Activated CD8-positive, alpha-beta memory T cell treated with anti-CD3 and anti-CD28 coated beads, Interleukin-2, amount 10 ng/mL, durations not matched to agents 7 days and 5 days (primary cell): ENCODE measurements at places on chromosomes 16 and 17.

GRCh38 chr17:68324114-68324513 lies 32.8 kb downstream of the ARSG start:
- DNase-seq: no peak

GRCh38 chr16:87389245-87389644 lies 2.9 kb upstream of the MAP1LC3B start:
- DNase-seq: no peak

DNA sequence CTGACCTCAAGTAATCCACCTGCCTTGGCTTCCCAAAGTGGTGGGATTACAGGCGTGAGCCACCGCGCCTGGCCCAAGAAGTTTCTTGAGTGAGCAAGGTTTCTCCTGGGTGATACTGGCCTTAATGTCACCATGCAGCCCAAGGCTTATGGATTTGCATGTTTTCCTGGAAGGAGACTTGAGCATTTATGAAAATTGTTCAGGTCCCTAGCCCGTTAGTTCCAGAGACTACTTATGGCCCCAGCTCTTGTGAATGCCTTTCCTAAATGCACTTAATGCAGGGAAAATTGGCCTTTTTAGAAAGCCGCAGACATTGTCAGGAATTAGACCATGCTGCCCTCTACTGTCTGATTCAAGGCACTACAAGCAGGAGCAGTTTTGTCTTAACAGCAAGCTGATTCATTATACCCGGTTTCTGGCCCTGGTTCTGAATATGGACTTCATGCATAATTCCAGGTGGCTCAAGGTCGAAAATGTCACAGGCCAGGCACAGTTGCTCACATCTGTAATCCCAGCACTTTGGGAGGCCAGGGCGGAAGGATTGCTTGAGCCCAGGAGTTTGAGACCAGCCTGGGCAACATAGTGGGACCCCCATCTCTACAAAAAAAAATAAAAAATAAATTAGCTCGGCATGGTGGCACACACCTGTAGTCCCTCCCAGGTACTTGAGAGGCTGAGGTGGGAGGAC lies 91.3 kb downstream of the SNX29 start:
- DNase-seq: peak; percentile 71

GRCh38 chr17:58391302-58391984 lies 25.9 kb downstream of the RNF43 start:
- no peak for DNase-seq

- no peak for DNase-seq
These were observed 1.6 kb upstream of the FOXJ1 start for GRCh38 chr17:76142585-76143041.
